ENCODE measurements at places on chromosomes 13 and 19.
A peak's percentile ranks its signal among the peaks of the same experiment; 100 is the strongest.

- DNase-seq: no peak
These were observed 1.4 kb downstream of the ZNF699 start for GRCh38 chr19:9308091-9308770.

- no peak for DNase-seq
These were observed 27.0 kb downstream of the TEX29 start for GRCh38 chr13:111347438-111347837.

- no peak for DNase-seq
These were observed 1.2 kb upstream of the EMC10 start for GRCh38 chr19:50475101-50475568.

GRCh38 chr13:37669845-37670244, 71.3 kb upstream of the POSTN start:
- DNase-seq: no peak

GRCh38 chr13:97215325-97215724, 6.8 kb upstream of the MBNL2 start:
- DNase-seq: no peak

DNA sequence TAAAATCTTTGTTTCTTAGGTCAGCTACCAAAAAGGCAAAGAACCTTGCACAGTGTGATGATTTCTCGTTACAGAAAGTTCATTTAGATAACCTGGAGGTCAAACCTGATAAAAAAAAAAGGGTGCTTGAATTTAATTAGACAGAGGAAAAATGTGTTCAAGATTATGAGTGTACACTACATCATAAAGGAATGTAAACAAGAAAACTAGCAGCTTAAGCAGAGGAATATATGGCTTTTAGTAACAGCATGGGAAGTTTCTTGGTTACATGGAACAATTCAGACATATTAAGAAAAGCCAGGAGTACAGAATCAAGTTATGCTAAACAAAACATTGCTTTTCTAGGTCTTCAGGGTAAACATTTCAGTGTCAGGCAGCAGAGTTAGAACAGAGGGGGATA, 32.9 kb downstream of the ING1 start:
- no peak for DNase-seq

- no peak for DNase-seq
These were observed 236.5 kb downstream of the FOXO1 start for GRCh38 chr13:40429706-40430545.

- no peak for DNase-seq
These were observed 2.3 kb upstream of the N4BP2L1 start for GRCh38 chr13:32430018-32430747.

- DNase-seq: no peak
These were observed 615.5 kb downstream of the FGF9 start for GRCh38 chr13:22286338-22286737.

DNA sequence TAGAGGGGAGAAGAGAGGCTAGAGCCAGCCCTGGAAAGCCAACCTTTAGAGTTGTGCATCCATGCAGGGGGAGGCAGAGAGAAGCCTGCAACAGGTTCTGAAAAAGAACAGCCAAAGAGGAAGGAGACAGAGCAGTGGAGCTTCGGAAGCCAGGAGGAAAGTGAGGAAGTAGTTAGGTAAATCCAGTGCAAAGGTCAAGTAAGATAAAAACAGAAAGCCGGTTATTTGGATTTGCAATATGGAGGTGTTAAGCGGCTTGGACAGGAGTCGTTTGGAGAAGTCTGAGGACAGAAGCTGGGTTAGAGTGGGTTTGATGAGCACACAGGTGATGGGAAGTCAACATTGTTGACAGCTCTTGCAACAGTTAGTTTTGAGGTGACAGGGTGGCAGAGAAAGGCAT, 53.5 kb upstream of the FLT1 start:
- DNase-seq: no peak

DNA sequence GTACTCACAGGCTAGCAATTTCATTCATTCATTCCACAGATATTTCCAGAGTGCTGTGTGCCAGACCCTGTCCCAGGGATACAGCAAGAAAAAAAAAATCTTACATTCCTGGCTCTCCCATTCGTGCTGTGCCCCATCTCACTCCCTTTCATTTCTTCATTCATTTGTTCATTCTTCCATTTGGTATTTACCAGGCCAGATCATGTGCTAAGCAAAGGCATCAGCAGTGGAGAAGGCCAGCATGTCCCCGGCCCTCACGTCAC, 2.3 kb downstream of the MAP3K10 start:
- DNase-seq: peak; percentile 52

DNA sequence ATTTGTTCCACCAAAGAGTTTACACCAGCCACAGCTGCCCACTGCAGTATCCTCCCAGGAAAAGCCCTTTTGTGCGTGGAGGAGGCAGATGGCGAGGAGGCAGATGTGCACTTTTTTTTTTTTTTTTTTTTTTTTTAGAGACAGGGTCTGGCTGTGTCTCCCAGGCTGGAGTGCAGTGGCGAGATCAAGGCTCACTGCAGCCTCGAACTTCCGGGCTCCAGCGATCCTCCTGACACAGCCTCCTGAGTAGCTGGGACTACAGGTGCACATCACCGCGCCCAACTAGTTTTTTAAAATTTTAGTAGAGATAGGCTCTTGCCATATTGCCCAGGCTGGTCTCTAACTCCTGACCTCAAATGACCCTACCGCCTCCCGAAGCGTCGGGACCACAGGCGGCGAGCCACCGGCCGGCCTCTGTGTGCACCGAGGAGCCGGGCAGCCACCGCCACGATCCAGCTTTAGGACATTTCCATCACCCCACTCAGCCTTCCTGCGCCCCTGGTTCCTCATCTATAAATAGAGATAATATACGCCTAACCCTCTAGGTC, 563 bp upstream of the PDCD5 start:
- no peak for DNase-seq

GRCh38 chr13:100106005-100106404, 17.1 kb downstream of the PCCA start:
- peak; percentile 15 for DNase-seq

DNA sequence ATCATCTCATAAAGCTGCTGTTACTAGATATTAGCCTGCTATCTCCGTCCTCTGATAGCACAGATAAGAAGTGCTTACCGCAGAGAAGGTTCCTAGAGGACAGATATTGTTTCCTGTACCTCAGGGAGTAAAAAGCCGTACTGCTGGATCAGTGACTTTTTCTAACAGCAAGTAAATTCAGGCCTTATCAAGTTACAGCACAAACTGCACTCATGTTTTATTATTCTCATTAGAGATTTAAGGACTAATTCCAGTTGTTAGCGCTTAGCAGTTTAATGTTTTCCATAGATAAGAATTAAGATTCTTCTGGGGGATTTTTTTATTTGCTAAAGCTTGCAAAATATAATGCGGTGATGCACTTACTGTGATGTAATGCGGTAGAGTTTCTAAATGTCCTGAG, 119.0 kb upstream of the OBI1 start:
- DNase-seq: no peak

DNA sequence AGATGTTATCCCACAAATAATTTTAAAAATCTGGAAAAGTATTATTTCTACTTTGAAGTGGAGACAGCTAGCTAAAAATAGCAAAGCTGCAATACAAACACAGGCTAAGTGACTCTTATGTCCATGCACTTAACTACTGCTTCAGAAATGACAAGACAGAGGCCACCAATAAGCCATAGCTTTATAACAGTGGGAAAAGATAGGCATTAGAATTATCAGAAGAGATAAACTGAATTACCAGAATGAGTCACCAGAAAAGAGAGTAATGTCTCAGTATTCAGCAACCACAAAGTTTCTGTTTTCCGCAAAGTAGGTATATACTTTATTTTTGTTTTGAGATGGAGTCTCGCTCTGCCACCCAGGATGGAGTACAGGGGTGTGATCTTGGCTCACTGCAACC, 17.1 kb downstream of the CLN5 start:
- DNase-seq: no peak

DNA sequence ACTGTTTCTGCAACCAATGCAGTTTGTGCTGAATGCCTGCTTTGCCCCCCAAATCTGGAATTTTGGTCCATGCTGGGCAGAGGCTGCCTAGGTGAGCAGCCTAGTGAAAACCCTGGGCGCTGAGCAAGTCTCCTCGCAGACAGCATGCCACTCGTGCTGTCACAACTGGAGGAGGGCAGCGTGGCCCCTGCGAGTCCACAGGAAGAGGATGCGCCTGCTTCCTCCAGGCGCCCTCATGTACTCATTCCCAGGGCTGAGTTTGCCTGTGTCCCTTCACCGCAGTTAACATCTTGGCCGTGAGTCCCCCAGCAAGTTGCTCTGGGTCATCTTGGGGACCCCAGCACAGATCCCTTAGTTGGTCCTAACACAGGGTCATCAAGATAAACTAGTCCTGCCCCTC, 26.2 kb upstream of the TMEM160 start:
- no peak for DNase-seq

DNA sequence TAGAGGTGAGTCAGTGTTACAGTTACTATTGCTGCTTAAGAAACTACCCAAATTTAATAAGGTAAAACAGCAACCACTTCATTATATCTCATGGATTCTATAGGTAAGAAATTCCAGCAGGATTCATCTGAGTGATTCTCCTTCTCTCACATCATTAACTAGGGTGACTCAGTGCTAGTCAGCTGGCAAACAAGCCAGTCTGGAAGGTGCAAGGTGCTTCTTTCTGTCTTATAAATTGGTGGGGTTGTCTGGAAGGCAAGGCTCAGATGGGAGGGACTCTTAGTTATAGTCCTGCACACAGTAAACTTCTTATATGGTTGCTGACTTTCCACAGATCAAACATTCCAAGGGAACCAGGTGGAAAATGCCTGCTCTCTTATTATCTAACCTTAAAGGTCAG, 484.5 kb downstream of the GPC5 start:
- no peak for DNase-seq

GRCh38 chr13:112759053-112759452, 69.2 kb downstream of the ATP11A start:
- no peak for DNase-seq

- DNase-seq: no peak
These were observed 7.5 kb upstream of the ZBTB32 start for GRCh38 chr19:35696835-35697234.

DNA sequence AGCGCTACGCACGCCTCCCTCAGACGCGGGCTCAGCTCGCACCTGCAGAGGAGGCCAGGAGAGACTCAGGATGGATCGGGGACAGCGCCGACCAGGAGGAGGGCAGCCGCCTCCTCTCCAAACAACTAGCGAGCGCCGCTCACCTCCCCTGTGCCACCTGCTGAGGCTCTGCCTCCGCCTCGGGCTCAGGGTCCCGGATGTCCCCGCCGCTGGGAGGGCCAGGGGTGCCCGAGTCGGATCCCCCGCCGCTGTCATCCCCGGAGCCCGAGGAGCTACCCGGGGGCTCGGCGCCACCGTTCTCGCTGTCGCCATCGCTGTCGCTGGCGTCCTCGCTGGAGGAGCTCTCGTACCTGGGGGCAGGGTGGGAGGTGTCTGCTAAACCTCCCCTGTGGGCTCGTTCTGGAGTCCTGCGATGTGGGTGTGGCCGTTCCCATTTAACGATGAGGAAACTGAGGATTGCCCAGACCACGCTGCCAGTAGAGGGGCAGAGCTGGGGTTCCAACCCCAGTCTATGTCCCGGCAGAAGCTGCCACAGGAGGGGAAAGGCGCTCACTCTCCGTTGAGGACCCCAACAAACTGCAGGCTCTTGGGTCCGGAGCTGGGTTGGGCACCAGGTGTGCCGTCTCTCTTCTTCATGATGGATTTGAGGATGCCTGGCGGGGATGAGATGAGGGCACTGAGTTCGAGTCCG, 9.2 kb downstream of the KANK3 start:
- DNase-seq: no peak

- DNase-seq: peak; percentile 83
These were observed 36.7 kb downstream of the MBNL2 start for GRCh38 chr13:97258801-97259200.

DNA sequence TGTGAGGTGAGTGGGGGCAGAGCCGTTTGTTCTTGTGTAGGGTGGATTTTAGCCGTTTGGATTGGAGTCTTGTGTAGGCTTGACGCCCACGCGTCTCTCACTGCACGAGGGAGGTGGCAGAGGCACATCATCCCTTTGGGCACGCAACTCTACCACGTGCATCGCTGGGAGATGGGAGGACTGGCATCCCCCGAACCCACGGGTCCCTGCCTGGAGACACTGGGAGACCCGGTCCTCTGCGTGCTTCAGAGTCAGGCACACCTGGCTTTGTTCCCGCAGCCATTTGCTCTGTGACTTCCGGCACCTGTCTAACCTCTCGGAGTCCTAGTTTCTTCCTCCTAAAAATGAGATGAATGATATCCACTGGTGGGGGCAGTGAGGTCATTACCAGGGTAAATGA, 6.4 kb downstream of the ARHGEF7 start:
- no peak for DNase-seq

- peak; percentile 71 for DNase-seq
These were observed 86.2 kb downstream of the CAB39L start for GRCh38 chr13:49357694-49358093.

DNA sequence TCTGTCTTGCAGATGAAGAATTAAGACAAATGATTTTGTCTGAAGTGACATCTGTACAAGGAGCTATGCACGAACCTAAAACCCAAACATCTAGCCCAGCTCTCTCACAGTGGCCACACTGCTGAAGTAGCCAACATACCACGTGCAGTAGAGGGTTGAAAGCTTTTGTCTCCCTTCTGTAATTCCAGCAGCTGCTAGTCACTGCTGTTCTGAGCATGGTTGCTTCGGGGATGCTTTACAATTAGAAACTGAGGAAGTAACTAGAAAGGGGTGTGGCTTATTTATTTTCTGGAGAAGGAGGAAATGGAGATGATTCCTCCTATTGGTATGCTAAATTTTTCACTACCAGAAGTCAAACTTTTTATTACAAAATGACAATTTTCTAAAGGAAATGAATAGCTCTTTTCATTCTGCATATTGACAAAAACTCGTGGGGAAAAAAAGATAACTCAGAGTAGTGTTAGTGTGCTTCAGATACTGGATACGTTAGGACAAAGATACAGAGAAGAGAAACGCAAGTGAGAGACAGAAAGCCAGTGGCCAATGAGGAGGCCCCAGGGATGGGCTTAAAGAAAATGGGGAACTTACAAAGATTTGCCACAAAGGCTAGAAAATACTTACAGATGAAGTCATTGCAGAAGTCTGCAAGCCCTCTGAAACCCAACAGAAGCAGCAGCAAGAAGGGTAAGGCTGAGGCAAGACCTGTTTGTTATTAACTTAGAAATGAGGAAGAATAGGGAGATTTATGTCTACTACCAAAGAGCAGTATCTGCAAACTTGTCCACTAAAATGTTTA, 192.7 kb upstream of the MIR17HG start:
- peak; percentile 55 for DNase-seq

GRCh38 chr13:46896341-46897137, at the start of gene HTR2A:
Gene HTR2A, minus strand, starts transcription at chr13:46897053. Its CDS starts 1,147 bp downstream, at chr13:46895906.
- DNase-seq: peak; percentile 43

DNA sequence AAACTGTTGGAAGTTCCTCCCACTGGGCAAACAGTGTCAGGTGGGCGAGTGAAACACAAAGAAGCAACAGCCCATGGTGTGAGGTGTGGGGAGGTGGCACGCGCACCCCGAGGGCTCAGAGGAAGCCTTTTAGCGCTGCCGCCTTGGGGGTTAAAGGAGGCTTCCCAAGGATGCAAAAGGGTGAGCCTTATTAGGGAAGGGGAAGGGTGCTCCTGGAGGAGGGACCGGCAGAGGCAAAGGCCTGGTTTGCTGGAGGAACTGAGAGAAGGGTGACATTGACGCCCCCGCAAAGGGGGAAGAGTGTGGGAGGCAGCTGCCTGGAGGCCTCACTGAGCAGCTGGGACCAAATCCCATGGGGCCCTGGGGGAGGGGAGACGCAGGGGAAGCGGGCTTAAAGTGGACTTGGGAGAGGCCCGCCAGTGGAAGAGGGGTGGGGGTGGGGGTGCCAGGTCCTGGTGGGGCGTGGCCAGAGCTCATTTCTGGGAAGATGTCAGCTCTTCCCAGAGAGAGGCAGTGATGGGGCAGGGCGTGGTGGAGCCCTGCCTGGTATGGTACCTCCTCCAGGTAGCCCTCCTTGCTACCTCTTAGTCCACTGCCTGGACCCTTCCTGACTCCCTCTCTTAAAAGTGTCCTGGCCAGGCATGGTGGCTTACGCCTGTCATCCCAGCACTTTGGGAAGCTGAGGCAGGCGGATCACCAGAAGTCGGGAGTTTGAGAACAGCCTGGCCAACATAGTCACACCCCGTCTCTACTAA, 12.0 kb upstream of the FCHO1 start:
- DNase-seq: peak; percentile 11
